ENCODE measurements at places on chromosomes 13 and 19.

- no peak for DNase-seq
Observed at GRCh38 chr13:38951525-38952313, 38.9 kb downstream of the STOML3 start.

- no peak for DNase-seq
Observed at GRCh38 chr19:30916238-30916637, 433.0 kb downstream of the TSHZ3 start.

DNA sequence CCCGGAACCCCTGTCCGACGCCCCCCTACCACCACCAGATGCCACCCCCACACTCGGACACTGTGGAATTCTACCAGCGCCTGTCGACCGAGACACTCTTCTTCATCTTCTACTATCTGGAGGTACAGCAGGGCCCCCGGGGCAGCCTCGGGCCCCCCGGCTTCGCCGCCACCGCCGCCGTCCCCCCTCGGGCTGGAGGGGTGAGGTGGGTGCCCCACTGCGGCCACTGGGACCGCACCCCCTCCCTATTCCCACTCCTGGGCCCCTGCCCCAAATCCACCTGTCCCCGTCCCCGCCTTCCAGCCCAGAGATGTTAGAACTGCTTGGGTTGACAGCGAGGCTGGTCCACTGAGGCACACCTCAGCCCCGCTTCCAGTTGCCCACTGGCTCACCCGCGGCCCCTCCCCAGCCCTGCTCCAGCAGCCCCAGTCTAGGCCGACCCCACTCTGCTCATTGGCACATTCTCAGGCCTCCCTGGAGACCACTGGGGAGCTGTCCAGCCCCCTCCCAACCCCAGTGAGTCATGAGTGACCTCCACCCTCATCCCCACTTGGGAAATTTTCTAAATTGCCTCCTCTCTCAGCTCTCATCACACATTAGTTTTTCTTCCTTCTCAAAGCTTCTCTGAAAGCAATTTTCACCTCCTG lies 6.5 kb downstream of the LENG1 start:
- DNase-seq: no peak

DNA sequence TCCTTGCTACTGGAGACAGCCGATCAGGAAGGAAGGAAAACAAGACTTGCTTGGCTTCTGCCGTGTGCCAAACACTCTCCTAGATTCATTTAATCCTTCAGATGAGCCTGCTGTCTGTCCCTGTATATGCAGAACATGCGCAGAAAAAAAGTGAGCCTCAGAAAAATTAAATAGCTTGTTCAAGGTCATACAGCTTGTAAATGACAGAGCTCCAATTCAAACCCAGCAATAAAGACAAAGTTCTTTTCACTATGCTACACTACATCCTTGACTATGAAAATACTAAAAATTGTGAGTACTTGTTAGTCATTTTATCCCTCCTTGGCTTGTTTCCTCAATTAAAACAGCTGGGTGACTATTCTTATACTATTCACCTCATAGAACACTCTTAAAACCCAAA lies 121.4 kb downstream of the KCNRG start:
- DNase-seq: no peak

DNA sequence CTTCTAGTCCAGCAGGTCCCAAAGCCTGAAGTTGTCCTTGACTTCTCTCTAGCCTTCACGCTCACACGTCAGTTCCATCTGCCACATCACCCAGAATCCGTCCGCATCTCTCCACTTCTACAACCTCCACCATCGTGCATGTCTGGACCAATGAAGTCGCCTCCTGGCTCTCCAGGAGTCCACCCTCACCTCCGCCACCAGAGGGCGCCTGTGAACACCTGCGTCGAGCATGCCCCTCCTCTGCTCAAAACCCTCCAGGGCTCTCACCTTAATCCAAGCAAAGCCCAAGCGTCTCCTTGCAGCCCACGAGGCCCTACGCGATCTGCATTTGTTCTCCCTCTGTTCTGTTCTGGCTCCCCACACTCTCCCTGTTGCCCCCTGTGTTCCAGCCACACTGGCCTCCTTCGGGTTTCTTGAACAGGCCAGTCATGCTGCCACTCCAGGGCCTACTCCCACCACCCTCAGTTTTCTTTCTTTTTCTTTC lies 3.7 kb downstream of the USHBP1 start:
- DNase-seq: peak; percentile 75

- no peak for DNase-seq
Observed at GRCh38 chr13:61414686-61415057, 977 bp downstream of the PCDH20 start.

DNA sequence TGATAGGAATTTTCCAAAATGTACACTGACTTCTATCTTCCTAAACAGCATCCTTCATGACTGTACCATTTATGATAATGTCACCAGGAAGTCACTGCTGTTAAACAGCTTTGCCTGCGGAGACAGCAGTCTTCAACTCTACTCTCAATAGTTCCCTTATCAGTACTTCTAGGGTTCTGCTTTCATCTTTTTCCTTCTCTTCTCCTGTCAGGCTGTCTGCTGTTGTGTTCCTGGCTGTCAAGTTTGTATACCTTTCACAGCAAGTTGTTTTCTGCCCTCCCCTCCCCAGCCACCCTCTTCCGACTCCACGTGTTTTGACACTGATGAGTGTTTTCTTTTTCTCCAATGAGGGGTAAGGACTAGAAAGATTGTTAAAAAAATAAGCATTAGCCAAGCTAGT lies 2.2 kb downstream of the UPF3A start:
- no peak for DNase-seq

DNA sequence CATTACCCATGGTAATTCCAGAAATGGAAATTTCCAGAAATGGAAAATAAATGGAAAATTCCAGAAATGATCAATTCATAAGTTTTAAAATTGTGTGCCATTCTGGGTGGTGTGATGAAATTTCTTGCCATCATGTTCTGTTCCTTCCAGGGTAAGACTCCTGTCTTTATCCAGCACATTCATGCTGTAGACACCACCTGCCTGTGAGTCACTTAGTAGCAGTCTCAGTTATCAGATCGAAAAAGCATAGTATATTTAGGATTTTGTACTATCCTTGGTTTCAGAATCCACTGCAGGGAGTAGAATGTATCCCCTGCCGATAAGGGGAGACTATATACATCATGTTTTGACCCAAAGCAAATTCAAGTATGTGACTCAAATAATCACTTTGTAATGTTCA lies 26.7 kb upstream of the CSNK1A1L start:
- no peak for DNase-seq

GRCh38 chr13:97627566-97627965 lies 193.6 kb downstream of the RAP2A start:
- DNase-seq: no peak

GRCh38 chr13:95485045-95485517 lies 67.4 kb upstream of the CLDN10 start:
- DNase-seq: no peak

DNA sequence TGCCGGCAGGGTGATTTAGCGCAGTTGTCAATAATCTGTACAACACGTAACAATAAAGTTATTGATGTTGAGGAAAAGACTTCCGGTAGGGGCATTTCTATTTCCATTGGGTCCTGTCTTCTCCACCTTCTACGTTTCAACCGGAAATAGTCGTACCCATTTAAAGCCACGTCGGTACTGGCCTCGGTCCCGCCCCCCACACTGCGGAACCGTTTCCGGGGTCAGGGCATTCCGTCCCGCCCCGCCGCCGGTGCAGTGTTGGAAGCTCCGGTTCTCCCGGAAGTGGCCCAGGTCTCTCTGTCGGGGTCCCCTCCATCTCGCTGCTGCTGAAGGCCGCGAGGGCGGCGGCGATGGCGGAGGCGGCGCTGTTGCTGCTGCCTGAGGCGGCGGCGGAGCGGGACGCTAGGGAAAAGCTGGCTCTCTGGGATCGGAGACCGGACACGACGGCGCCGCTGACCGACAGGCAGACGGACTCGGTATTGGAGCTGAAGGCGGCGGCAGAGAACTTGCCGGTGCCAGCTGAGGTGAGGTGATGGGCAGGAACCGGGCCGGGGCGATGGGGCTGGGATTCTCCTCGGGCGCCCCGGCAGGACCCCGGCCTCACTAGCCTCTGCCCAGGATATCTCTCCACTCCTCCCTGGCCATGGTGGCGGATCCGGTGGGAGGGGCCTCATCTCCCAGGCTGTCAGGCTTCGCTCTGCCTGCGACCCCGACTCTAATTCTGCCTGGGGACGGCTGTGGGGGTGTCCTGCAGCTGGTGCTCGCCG lies at the start of gene COG3:
Gene COG3, plus strand, starts transcription at position 253 of the 767 bp plus-strand sequence. Its CDS starts 98 bp downstream, at position 351.
- DNase-seq: peak; percentile 93

GRCh38 chr19:34502582-34503411 lies 21.2 kb downstream of the WTIP start:
- no peak for DNase-seq

DNA sequence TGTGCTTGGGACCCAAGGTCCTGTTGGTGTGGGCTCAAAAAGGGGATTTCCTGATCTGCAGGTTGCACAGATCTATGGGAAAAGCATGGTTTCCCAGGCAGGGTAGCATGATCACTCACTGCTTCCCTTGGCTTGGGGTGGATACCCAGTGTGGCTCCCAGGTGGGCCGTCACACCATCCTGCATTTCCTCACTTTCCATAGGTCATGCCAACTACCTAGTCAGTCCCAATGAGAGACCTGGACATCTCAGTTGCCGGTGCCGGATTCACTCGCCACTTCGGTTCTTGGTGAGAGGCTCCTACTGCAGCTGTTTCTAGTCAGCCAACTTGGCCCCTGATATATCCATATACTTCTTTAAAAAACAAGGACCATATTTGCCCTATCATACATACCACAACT lies 503.0 kb downstream of the PCDH17 start:
- DNase-seq: no peak

GRCh38 chr13:66623129-66623820 lies 606.9 kb downstream of the PCDH9 start:
- no peak for DNase-seq

GRCh38 chr13:82758044-82758443 lies 1124.2 kb downstream of the SLITRK1 start:
- DNase-seq: no peak

Data from stimulated activated CD8-positive, alpha-beta memory T cell treated with anti-CD3 and anti-CD28 coated beads, Interleukin-7, amount 100 ng/mL, for 4 hours (primary cell).